C1 segment of cervical spinal cord (tissue), 14 donors: ENCODE measurements at places on chromosomes 13 and 19.

GRCh38 chr13:73532987-73533510 is 474.2 kb downstream of the KLF5 start:
- no peak for DNase-seq

DNA sequence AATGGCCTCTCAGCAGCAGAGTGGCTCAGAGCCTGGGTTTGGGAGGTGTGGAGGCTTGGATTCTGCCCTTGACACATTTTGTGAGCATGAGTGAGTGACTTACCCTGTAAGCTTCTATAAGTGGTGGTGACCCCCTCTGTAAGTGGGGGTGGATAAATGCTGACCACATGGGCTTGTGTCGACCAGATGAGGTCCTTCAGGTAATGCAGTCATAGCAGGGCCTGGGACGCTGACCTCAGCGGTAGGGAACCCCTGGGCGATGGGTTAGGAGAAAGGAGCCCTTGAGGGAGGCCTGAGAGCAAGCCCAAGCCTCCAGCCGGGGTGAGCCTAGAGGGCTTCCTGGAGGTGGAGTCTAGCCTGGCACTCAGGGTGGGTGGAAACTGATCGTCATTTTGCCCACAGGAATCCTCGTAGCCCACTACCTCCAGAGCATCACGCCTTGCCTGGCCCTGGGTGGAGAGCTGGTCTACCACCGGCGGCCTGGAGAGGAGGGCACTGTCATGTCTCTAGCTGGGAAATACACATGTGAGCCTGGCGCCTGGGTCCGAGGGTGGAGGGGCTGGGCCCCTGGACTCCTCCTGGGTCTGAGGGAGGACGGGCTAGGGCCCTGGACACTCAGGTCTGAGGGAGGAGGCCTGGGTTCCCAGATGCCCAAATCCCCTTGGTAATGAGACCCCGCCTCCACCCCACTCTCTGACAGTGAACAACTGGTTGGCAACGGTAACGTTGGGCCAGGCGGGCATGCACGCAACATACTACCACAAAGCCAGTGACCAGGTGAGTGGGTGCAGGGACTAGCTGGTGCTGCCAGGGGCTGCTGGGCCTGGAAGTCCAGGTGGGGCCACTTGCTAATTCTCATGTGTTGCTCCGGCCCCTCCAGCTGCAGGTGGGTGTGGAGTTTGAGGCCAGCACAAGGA is 5.0 kb upstream of the APOE start:
- DNase-seq = no peak

- DNase-seq = no peak
Observed at GRCh38 chr13:99165753-99166587, 34.7 kb upstream of the UBAC2 start.

DNA sequence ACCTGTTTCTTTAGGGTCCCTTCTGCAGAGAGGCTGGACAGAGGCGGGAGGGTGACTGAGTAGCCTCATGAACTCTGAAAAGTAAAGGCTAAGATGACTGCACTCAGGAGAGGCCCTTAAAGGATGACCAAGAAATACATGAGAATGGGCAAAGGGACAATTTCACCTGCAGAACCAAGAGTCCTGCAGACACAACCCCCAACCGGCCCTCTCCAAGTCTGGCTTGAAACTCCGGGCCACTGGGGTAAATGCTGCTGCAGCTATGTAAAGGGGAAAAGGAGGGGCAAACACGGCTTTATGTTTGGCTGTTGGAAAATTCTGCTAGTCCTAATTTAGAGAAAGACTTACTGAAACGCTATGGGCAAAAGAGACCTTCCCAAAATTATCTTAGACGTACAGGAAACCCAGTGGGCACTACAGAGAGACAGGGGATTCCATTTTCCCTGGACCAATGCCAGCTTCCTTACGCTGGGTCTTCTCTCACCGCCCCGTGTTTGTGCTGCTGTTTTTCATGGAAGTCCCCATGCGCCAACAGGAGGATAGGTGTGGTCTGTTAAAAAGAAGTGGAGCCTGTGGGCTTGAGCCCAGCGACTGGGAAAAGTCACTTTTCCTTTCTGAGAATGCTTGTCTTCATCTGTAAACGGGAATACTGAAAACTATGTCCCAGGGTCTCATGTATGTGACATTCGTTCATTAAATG is 10.6 kb downstream of the COL4A2 start:
- no peak for DNase-seq

GRCh38 chr13:26342898-26343297 is 89.0 kb downstream of the CDK8 start:
- DNase-seq = no peak

DNA sequence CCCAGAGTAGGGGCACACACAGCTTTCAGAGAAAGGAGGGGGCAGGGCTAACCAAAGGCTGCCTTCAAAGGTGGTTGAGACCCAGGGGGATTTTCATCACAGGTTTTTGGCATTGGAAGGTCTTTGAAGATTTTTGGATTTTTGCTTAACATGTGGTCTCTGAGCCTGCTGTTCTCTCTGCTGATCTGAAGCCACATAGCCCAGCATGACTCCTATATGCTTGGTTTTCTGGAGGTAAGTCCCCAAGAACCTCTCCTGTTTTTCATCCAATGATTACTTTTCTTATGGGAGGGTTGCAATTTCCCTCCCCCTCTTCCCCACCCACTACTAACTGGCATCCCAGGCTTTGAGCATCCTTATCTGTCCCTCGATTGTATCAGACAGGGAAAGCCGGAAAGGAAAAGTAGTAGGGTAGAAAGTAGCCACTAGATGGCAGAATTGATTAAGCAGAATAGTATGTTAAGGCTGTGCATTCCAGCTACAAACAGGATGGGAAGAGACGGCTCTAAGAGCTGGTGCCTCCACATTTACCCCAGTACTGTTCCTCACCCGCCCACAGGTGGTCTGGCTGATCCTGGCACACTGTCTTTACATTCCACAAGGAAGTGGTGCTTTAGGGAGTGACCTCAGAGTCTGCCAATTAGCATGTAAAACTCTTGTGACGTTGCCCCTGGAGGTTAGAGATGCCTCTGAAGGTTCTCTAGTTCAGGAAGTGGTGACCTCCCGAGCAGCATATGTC is 218.9 kb upstream of the EDNRB start:
- DNase-seq = peak; percentile 6
